Stromal cell of bone marrow (primary cell): ENCODE measurements at places on chromosomes 4 and X.

DNA sequence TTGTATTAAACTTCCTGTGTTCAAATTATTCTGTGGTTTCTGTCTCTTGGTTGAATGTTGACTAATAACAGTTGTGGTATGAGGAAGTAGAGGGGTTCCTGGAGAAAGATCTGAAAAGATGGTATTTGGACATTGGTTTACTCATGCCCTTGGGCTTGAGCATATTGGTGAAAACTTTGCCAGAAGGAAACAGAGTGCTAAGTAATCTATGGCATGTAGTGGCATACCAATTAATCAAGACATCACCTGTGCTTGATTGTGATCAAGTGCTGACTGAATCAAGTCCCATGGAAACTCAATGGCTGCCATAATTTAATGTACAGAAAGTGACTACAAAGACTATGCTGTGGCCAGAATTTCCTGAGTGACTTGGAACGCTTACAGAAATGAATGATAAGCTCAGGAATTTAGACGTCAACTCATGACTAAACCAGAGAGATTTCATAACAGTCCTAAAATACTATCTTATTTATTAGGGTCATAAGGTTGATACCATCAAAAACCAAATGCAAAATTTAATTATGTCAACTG is 2062.9 kb downstream of the ARAP2 start:
- peak; percentile 36 for DNase-seq

DNA sequence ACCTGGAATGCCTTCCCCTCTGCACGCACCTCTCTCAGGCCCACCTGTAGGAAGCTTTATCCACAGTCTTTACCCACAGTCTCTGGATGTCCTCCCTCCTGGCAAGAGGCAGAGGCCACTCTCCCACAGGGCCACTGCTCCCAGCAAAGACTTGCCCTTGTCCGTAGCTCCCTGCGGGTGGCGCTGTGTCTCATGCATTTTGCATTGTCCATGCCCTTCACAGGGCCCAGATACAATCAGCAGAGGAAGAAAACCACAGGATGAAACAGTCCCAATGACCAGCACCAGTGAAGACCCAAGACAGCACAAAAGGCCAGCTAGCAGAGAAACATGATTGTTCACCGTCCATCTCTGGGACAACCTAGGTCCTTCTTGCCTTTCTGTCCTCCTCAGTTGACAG is 2.1 kb upstream of the NSG1 start:
- no peak for DNase-seq

DNA sequence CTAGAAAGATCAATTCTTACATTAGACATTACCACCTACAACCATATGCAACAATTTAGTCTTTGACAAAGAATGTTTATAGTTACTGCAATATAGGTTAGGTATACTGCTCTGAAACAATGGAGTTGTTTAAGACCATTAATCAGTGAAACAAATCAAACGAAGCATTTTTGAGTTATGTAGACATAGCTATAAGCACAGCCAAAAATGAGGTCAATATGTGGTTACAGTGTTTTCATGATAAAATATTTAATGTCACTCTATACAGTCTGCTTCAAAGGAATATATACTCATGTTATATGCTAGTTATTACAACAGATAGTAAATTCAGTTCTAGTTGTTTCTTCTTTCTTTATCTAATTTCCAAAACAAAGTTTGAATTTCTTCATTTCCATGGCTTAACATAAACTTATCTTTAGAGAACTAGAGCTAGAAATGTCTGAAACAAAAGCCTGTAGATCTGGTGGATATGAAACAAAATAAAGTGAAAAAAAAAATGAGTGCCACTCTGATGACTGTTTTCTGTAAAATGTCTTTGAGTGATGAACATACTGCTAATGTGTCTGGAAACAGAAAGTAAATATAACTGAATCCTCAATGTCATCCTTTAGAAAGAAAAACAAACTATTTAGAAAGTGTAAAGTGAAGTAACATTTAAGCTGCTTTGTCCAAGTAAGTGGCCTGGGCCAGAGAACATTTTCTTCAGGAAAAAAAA is 809.0 kb downstream of the FAT4 start:
- DNase-seq = no peak

DNA sequence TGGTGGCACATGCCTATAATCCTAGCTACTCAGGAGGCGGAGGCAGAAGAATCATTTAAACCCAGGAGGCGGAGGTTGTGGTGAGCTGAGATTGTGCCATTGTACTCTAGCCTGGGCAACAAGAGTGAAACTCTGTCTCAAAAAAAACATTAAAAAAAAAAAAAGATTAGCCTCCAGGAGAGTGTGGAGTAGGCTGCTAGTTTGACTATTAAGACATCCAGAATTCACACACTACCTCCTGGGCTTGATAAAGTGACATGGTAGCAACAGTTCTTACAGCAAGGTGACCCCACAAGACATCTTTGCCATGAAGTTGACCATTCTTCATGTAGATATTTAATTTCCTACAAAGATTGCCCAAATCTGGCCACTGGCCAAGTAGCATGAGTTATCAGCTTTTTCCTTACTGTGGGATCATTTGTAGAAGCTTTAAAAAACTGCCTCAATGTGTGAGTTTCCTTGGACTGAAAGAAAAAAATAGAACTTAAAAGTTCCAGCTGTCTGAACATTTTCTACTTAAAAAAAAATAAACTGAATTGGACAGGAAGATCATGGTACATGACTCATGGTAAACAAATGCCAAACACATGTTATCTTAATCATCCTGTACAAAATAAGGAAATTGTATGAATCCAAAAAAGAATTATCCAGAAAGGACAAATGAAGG is 35.3 kb upstream of the SPRY1 start:
- DNase-seq = peak; percentile 72

GRCh38 chrX:15781961-15782699 is 8.2 kb upstream of the ZRSR2 start:
- no peak for DNase-seq
